ENCODE measurements at places on chromosomes 4 and X. TPM values are rescaled to one million over a fixed set of nuclear protein-coding genes. Genes with fewer than 3 reads are reported as not detected.

Gene PDCL2
- total RNA-seq: not detected

Gene SPANXN4
- not detected for total RNA-seq

- DNase-seq: no peak
Measured at GRCh38 chrX:150088042-150088441, 149.8 kb upstream of the EOLA2 start.

- DNase-seq: no peak
Measured at GRCh38 chrX:47446431-47446830, 36.6 kb downstream of the ZNF41 start.

- no peak for DNase-seq
Measured at GRCh38 chr4:7034262-7035081, 8.7 kb upstream of the TADA2B start.

Measured in mesothelial cell of epicardium (in vitro differentiated cells).